ENCODE measurements at places on chromosomes 1 and 21. TPM values are rescaled to one million over a fixed set of nuclear protein-coding genes. Genes with fewer than 3 reads are reported as not detected.

DNA sequence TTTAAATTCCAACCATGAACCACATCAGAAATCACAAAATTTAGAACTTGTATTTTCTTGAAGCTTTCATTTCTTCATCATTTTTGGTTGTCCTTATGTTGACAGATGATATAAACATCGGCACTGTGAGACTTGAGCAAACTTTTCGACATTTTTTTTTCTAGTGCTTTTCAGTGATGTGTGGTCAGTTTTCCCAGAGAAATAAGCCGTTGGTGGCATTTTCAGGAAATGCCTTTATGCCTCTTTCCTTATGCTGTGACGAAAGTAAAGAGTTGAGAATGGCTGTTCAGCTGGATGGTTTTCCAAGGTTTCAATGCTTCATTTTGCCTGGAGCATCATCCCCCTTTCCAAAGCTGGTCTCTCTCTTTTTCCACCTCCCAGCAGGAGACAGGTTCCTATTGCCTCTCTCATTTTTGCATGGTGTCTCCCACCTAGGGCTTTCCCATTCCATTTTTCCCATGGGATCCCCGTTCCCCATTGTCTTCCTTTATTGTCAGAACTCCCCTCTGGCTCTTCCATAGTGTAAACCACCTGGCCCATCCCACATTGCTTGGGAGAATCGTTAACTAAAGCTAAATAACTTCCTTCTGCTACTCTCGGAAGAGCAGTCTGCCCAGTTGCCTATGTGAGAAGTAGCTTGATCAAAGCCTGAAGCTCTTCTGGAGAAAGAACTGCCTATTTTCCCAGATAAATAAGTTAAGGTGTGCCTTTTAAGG lies 61.4 kb upstream of the DYNLT5 start:
- no peak for DNase-seq

DNA sequence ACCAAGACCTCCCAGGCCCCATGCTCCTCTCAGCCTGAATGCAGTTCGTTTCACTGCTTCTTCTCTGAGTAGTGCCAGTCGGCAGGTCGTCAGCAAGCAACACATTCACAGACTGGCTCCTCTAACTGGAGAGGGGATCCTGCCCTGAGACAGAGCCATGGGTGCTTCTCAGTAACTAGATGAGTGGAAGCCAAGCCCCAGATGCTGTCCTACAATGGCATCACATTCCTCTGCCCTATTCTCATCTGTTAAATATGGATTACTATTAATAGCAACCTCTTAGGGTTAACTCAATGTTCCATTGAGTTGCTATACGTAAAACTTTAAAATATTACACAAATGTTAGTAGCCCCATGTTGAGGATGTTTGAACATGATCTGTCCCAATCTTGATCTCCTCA lies 84.2 kb upstream of the S1PR1 start:
- DNase-seq, result no peak

GRCh38 chr1:54549181-54549924 lies 1.3 kb downstream of the ACOT11 start:
- peak; percentile 40 for DNase-seq

DNA sequence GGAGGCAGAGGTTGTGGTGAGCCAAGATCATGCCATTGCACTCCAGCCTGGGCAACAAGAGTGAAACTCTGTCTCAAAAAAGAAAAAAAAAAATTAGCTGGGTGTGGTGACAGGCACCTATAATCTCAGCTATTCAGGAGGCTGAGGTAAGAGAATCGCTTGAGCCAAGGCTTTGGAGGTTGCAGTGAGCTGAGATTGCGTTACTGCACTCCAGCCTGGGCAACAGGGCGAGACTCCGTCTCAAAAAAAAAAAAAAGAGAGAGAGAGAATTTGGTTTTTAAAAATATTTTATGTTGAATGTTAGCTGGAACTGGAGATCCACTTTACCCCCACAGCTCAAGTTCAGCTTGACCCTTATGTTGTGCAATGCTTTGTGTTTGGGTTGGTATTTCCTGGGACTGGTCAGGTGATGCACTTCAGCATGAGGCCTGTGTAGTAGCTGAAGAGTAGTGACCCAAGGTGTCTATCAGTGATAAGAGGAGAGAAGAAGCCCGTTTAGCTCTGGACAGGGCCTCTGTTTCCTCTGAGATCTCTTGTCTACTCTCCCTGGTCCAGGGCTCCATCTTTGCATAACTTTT lies 36.8 kb upstream of the MACF1 start:
- DNase-seq, result no peak

- no peak for DNase-seq
Observed at GRCh38 chr1:30109853-30110252, 613.5 kb downstream of the MATN1 start.

GRCh38 chr1:25117233-25117823 lies 115.0 kb downstream of the SYF2 start:
- peak; percentile 85 for DNase-seq

DNA sequence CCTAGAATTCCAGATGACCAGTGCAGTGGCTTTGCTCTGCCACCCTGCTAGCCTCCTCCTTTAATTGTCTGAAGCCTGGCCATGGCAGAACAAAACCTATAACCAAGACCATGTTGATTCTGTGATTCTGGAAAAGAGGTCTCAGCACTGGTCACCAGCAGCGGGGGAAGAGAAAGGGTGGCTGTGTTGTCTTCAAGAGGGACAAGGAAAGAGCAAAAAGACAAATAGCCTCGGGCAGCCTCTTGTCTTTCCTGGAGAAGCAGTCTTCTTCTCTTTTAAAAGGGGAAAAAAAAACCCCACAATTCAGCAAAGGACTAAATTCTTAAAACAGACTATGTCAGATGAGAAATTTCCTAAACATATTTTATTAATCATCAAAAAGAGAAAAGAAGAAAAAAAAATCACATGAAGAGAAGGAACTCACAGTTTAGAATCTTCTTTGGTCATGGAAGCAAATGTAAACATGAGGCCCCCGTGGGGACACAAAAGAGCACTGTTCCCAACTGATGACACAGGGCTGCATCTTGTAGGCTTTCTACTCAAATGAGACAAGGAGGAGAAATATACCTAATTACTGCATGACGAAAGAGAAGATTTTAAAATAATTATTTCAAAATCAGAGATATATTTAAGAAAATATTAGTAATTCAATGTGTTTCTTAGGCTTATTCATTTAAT lies 36.3 kb upstream of the RAP1GAP start:
- no peak for DNase-seq

Gene FCRL2
- total RNA-seq, result not detected

Gene LRRC3
- total RNA-seq, result 3.8 TPM

Gene SV2A
- 40.3 TPM for total RNA-seq

Gene SPRR2B
- not detected for total RNA-seq

Measured in H7 (cell line).